ENCODE measurements at places on chromosomes 3 and 15.

GRCh38 chr3:139117136-139117675 is 72.5 kb upstream of the PRR23C start:
- DNase-seq = no peak

GRCh38 chr3:57287205-57287604 is 5.3 kb downstream of the ASB14 start:
- no peak for DNase-seq

GRCh38 chr3:111246967-111247760 is 175.5 kb downstream of the NECTIN3 start:
- DNase-seq = no peak

- DNase-seq = no peak
Measured at GRCh38 chr15:52772766-52773165, 17.4 kb downstream of the ONECUT1 start.

GRCh38 chr3:104810896-104811295 is 555.8 kb upstream of the ALCAM start:
- DNase-seq = no peak

DNA sequence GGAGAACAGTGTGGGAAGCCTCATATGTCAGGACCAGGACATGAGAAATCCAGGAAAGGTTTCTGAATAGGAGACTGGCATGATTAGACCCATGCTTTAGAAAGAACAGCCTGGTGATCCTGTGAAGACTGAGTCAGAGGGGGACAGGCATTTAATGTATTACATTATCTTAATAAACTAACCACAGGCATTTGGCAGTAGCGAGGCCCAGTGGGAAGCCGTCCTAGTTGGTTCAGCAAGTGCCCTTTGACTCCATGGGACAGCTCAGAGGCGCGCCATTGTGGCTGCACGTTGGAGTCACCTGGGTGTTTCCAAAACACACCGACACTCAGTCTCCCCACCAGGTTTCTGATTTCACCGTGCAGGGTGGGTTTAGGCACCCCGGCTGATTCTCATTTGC is 90.5 kb upstream of the DGKG start:
- no peak for DNase-seq

- DNase-seq = no peak
Measured at GRCh38 chr3:39404943-39405686, 1.4 kb upstream of the RPSA start.

GRCh38 chr15:32119694-32120330 is 89.5 kb downstream of the CHRNA7 start:
- DNase-seq = no peak

DNA sequence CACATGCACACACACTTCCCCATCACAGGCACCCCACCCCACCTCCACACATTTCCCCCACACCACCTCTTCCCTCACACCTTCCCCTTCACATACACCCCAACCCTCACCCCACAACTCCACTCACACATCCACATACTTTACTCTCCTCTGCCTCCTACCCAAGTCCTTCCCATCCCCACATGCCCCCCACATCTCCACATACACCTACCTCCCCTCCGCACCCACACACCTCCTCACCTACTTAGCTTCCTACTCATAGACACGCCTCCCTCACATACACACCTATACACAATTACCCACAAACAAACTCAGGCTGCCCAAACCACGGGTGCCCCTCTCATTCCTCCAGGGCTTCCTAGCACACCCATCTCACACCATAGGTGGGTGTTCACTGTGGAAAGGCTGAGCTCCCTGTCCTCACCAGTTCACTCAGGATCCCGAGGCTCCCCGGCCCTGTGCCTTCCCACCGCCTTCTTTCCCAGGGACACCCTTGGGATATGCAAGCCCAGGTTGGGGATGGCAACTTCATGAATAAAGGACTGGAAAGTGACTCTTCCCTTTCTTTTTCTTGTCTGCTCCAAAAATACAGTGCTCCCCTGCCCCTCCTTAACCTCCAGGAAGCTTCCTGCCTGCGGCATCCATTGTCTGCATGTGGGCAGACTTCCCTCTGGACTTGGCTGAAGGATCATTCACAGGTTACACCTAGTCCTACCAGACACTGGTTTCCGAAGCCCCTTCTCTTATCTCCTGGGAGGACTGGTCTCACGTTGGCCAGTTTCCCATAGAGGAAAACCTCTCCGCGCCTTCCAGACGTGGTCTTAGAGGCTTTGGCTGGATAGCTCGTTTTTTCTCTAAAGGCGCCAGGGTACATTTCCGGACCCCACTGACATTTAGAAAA is 61.5 kb downstream of the SLCO2A1 start:
- no peak for DNase-seq

- peak; percentile 17 for DNase-seq
Measured at GRCh38 chr15:74907163-74907870, 666 bp upstream of the FAM219B start.

DNA sequence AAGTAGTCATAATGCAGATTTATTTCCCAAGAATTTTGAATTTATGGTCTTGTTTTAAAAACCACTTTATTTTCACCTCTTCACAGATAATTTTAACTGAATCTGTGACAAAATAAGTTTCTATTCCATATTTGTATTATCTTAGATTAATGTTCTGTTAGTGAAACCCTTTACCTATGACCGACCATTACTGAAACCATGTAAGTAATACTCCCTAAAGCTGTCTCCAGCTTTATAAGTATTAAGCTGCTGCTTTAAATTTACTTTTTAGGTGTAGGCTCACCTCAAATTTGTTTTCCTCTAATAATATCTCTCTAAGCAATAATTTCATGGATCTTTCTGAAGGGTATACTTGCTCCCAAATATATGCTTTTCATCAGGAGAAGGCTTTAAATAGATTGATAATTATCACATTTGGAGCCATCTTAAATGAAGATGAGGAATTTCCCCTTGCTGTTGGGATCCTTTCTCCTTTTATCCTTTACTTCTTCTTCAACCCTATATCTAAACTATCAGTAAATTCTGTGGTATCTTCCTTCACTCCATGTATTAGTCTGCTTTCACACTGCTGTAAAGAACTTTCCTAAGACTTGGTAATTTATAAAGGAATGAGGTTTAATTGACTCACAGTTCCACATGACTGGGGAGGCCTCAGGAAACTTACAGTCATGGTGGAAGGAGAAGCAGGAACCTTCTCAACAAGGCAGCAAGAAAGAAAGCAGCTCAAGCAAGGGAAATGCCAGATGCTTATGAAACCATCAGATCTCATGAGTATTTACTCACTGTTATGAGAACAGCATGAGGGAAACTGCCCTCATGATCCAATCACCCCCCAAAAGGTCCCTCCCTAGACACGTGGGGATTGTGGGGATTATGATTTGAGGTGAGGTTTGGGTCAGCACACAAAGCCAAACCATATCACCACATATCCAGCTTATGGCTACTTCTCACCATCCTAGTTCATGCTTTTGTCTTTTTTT is 92.3 kb upstream of the P2RY1 start:
- no peak for DNase-seq
